ENCODE measurements at places on chromosomes 1 and 21.

- no peak for DNase-seq
Measured at GRCh38 chr1:218273762-218274479, 11.2 kb upstream of the RRP15 start.

DNA sequence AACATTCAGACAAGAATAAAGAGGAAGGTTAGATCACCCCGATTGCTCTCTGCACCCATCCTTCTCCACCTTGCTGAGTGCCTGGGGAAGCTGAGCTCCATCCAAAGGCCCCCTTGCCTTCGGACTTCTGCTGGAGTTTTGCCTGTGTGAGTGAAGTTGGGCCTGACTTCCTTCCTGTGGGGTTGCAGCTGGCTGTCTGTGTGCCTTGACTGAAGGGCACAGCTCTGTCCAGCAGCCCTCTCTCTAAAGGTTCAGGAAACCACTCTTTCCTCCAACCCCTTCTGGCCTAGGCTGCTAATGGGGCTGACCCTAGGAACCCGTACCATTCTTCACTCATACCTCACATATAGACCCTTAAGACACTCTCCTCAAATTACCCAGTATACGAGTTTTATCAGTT lies 173.4 kb upstream of the HMCN1 start:
- no peak for DNase-seq

- no peak for DNase-seq
Measured at GRCh38 chr1:247113094-247113497, 8.9 kb upstream of the ZNF669 start.

DNA sequence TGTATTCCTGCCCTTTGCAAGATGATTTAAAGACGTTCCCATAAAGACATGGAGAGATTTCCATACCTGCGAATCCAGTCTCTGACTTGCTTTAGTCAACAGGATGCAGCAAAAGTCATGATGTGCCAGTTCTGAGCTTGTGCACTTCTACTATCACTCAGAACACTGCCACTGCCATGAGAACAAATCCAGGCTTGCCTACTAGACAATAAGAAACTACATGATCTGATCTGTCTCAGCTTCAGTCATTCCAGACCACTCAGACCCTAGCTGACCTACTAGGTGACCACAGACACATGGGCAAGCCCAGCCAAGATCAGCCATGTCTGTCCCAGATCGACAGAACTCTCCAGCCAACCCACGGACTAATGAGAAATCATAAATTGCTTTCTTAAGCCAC lies 219.2 kb downstream of the RRAGC start:
- no peak for DNase-seq

DNA sequence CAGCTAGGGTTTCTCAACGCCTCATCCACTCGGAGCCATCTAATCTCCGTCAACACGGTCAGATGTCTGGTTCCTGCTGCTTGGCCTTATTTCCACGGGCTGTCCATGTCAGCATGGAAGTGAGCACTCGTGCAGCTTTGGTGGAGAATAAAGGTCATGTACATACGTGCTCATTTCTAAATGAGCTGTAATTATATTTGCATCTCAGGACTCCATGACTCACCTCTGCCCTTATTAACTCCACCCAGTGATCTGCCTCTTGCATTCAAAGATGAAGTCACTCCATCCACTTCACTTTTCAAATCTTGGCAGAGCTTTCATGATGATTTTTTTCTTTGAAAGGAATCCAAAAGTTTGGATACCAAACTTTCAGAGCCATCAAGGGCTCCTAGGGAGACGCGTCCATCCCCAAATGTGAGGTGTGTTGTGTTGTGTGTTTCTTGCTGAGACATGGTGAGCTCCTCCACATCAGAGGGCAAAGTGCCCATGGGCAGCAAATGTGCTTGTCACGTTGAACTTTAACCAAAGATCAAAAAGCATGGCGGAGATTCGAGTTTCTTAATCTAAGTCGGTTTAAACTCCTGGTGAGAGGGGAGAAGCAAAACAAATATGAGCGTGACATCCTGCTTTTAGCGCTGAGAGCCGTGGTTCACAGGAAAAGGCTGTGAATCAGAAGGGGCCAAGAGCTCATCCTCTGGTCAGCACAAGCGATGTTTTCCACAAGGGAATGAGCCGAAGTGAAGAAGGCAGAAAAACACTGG lies 68.6 kb upstream of the ERRFI1 start:
- DNase-seq, result no peak
